Activated T-helper 1 cell treated with anti-CD3 and anti-CD28 coated beads, Interleukin-12 subunit alpha, Interleukin-12 subunit beta, Interleukin-2, Interleukin-4 antibody, amounts not matched to agents 30 ng/mL and 10 ng/mL and 1 ng/mL, durations not matched to agents 14 hours and 24 hours and 36 hours (primary cell): ENCODE measurements at places on chromosomes 6 and 20. TPM values are rescaled to one million over a fixed set of nuclear protein-coding genes. Genes with fewer than 3 reads are reported as not detected.

SFTA2 gene
- total RNA-seq, result not detected in 2 replicates

PRPF6 gene
- total RNA-seq, result 82.3 and 83.6 TPM in 2 replicates

SSTR4 gene
- not detected in 2 replicates for total RNA-seq

SNTA1 gene
- 0.76 and 0.91 TPM in 2 replicates for total RNA-seq

COL11A2 gene
- 0.61 and 0.65 TPM in 2 replicates for total RNA-seq

RTEL1 gene
- 54.4 and 55.5 TPM in 2 replicates for total RNA-seq

DNA sequence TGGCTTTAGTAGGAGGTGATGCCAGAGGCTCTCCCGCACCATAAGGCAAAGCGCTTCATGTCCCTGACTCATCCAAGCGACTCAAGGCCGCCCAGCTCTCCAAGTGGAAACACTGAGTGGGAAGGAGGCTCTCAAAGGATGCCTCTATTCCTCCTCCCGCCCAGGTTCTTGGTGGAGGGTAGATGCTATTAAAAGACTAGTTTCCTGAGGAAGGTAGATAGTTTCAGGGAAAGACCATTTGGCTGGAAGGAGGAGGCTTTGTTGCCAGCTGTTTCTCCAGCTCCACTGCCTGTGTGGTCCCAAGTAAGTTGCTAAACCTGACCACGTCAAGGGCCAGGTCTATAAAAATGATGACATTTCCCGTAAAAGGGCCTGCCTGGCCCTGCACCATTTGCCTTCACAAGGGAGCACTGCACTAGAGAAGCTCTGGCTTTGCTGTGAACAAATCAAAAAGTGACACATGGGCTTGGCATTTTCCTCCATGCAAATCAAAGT is 48.2 kb downstream of the GMDS start:
- DNase-seq, result no peak

DNA sequence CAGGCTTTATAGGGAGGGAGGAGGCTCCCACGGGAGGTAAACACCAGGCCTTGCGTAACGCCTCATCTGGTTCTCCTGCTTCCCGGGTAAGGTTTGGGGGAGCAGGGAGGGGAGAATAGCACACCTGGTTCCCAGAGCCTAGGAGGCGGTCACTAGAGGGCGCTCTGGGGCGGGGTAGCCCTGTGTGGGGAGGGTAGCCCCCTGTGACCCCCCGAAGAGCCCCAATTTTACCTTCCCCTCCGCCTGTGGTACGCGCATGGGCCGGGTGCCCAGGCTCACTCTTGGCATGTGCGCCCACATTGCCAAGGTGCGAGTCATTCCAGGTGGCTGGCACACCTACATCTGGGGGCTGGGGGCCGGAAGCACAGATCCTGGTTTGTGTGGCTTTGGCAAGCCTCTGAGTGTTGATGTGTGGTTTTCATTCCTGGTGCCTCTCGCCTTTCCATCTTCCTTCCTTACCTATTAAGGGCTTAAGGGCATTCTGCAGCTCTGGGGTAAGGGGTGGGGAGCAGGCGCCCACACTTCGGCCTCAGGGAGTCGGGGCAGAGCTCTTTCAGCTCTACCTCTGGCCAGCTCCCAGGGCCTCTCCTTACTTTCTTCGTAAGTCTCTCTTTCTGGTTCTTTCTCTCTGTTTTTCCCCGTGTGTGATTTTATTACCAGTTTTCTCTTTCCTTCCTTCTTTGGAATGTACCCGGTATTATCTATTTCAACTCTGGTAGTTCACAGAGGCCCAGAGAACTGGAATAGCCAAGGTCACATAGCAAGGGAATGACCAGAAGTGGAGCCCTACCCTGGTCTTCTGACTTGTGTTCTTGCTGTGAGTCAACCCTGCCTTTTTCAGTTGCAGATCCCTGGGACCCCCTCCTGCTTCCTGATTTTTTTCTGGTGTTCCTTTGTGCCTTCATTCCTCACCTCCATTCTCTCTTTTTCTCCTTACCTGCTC is 492 bp upstream of the RNF39 start:
- DNase-seq, result no peak

- no peak for DNase-seq
Measured at GRCh38 chr6:65633501-65633900, 73.5 kb downstream of the EYS start.

- no peak for DNase-seq
Measured at GRCh38 chr20:35492352-35492751, 37.0 kb downstream of the CEP250 start.

- no peak for DNase-seq
Measured at GRCh38 chr6:123965894-123966293, 162.2 kb downstream of the NKAIN2 start.

DNA sequence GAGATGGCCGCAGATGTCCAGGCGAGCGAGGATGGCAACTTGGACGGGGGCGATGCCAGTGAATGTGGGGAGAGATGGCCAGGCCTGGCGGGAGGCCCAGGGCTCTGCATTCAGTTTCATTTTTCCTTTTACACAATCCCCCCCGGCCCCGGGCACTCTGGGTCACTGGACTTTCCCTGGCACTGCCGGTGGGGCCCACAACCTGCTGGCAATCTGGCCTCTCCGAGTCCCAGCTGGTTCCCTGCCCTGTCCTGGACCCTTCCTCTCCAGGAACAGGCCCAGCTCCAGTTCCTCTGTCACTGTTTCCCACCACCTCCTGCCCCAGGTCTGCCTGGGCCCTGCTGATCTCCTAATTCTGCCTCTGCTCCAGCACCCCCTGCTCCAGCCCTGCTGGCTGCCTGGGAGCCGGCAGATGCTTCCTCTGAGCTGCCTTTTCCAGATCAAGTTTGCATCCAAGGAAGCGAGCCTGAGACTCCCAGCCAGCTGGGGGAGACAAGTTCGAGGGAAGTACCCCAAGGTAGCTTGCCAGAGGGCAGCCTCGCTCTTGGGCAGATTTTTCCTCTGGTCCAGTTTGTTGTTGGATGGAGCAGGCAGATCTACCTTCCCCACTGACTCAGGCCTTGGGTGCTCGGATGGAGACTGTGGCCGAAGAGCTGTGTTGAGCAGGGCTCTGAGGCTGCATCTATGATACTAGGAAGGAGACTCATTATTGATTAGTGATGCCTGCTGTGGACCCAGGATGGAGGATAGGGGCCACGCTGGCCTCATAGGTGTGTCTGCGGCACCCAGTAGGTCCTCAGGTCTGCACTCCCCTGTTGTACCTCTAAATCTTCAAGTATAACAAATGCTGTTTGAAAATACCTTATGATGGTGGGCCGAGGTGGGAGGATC is 83.2 kb downstream of the CEBPB start:
- no peak for DNase-seq

- no peak for DNase-seq
Measured at GRCh38 chr6:142984386-142984785, 39.4 kb upstream of the HIVEP2 start.

GRCh38 chr20:48313324-48313723 is 514.5 kb downstream of the PREX1 start:
- DNase-seq, result no peak

- DNase-seq, result no peak
Measured at GRCh38 chr6:291204-291696, 1.0 kb upstream of the DUSP22 start.

- no peak for DNase-seq
Measured at GRCh38 chr6:33547499-33547898, 32.6 kb downstream of the BAK1 start.
